ENCODE measurements at places on chromosomes 3 and 15.

DNA sequence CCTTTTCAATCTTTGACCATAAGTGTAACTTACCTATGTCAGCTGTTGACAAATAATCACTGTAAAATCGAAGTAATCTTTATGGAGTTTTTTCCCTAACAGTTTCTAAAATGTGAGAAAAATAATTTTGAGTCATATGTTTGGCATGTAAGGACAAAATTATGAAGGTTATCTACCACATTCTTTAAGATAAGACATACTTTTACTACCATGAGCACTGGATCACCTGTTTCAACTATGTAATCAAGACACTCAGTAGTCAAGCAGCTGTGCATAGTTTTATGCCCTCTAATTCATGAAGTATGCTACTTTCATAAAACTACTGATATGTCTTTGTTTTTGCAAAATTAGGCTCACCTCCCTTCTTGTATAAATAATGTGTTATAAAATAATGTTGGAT lies 12.1 kb downstream of the FGF7 start:
- peak; percentile 68 for DNase-seq

GRCh38 chr3:114903213-114903612 lies 243.9 kb downstream of the ZBTB20 start:
- no peak for DNase-seq

DNA sequence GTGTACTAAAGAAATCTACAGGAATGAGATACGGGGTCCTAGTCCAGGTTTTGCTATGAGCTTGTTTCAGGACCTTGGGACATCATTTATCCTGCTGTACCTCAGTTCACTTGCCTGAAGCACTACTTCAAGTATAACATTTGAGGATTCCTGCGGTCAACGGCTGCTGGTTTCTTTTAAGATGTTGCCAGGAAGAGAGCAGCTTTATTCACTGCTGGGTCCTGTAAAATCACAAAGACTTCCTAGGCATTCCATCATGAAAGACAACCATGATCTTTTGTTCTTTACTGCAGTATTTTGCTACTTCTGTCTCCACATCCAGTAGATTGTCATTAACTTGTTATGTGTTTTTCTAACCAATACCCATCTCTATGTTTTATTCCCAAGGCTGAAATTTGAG lies 61.0 kb upstream of the PYDC2 start:
- DNase-seq: no peak

DNA sequence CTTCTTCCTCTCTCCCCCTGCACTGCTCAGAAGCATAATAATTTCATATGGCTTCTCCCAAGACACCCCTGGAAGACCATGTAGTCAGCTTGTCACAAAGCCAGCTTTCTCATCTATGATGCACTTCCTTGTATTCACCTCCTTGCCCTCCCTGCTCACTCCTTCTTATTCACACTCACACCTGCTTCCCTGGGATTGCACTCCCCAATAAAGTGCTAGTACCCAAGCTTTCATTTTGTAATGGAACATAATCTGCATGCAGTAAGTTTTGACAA lies 76.9 kb upstream of the FRMD4B start:
- no peak for DNase-seq

DNA sequence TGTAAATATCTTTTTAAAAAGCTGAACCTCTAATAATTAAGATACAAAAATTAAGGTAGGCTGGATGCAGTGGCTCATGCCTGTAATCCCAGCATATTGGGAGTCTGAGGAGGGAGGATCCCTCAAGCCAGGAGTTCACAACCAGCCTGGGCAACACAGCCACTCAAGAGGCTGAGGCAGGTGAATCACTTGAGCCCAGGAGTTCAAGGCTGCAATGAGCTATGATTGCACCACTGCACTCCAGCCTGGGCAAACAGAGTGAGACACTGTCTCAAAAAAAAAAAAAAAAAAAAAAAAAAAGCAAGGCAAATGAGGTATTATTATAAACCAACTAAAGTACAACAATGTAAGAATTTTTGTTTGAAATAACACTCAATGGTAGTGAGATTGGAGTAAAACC lies 47.6 kb downstream of the EFHB start:
- DNase-seq: no peak

- DNase-seq: no peak
Observed at GRCh38 chr15:87818756-87819155, 437.8 kb downstream of the NTRK3 start.

GRCh38 chr15:25796395-25796794 lies 66.7 kb downstream of the ATP10A start:
- no peak for DNase-seq

GRCh38 chr3:136277115-136277514 lies 27.0 kb downstream of the PCCB start:
- DNase-seq: no peak

DNA sequence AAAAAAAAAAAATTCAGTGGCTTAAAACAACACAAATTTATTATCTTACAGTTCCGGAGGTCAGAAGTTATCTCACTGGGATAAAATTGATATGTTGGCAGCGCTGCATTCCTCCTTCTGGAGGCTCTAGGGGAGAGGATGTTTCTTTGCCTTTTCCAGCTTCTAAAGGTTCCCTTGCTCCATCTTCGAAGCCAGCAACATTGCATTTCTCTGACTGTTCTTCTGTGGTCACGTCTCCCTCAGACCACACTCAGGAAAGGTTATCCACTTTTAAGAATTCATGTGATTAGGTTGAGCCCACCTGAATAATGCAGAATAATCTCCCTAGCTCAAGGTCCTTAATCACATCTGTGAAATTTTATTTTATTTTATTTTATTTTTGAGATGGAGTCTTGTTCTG lies 23.4 kb upstream of the ACAP2 start:
- DNase-seq: no peak

DNA sequence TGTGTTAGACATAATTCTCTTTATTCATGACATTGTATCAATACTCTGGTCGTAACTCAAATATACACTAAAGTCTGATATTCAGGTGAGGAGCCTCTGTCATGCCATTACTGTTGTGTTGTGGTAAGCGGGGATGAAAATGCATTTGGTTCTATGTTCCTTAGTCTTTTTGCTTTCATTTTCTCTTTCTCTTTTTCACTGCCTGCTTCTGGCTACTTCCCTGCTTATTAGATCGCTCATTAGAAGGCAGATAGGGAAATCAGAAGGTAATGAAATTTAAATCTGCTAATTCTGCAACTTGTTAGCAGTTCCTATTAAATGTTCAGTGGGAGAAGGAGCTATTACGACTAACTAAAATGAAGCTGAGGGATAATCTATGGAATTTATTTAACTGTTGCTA lies 345.0 kb downstream of the GRM7 start:
- no peak for DNase-seq

- DNase-seq: no peak
Observed at GRCh38 chr3:192170659-192171058, 556.7 kb downstream of the FGF12 start.

- DNase-seq: no peak
Observed at GRCh38 chr3:197782230-197782629, 8.8 kb upstream of the LRCH3 start.

- peak; percentile 99 for DNase-seq
Observed at GRCh38 chr3:55169608-55170072, 241.8 kb upstream of the LRTM1 start.

DNA sequence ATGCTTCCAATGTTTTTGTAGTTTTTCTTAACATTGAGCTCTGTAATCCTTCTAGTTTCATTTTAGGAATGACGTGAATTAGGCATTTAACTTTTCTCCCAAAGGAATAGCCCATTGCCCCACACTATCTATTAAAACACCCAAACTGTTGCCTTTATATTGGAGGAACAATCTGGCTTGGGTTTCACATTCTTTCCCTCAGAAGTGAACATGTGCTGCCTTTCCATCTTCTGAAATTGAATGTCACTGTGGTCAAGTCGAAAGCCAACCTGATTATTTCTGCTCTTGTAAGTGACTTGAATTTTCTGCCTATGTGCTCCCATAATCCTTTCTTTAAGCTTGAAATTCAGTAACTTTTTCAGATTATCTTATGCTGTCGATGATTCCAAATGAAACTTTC lies 214.5 kb downstream of the SLC9A9 start:
- no peak for DNase-seq

DNA sequence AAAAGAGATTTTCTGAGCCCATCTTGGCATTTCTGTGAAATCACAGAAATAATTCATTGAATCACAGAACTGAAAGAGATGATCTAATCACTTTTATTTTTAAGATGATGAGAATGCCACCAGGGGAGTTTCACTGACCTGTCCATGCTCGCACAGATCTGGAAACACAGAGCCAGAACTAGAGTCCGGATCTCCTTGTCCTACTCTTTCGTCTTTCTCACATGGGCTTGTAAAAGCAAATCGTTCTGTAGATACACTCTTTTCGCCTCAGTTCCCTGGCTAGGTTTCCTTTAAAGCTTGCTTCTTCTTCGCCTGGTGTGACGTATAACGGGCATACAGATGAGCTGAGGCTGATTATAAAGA lies 122.5 kb upstream of the SPRED1 start:
- no peak for DNase-seq

- DNase-seq: no peak
Observed at GRCh38 chr15:27774191-27774590, 324.9 kb downstream of the OCA2 start.

DNA sequence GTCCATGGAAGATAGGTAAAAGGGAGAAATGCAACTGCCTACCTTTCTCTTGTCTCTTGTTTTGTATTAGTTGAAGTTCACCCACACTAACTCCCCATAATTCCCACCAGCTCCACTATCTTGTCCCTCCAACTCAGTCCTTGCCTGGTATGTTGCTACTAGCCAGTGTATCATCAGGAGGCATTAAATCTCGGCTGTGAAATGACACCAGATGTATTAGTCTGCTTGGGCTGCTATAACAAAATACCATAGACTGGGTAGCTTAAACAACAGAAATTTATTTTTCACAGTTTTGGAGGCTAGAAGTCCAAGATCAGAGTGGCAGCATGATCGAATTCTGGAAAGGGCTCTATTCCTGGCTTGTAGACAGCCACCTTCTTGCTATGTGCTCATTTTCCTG lies 102.3 kb upstream of the WDR72 start:
- DNase-seq: no peak

- DNase-seq: no peak
Observed at GRCh38 chr15:85379403-85380131, 836 bp upstream of the AKAP13 start.

GRCh38 chr3:69142797-69143454 lies 20.5 kb upstream of the LMOD3 start:
- no peak for DNase-seq

DNA sequence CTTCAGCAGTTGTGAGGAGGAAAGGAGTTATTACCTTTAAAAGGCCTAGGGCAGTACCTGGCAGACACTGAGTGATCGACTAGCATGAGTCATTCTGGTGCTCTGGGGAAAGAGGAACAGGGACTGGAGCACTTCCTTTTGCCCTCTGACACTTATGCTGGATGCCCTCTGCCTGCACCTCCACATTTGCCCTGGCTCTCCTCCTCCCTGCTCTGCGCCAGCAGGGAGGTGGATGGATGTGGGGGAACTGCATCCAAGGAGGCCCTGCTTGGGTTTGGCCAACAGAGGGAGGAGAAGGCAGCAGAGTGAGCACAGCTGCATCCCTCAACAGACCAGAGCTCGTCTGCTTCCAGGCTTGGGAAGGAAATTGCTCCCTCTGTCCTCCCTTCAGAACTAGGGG lies 75.0 kb downstream of the SEMA5B start:
- DNase-seq: no peak
